ENCODE measurements at places on chromosomes 2 and 18.

DNA sequence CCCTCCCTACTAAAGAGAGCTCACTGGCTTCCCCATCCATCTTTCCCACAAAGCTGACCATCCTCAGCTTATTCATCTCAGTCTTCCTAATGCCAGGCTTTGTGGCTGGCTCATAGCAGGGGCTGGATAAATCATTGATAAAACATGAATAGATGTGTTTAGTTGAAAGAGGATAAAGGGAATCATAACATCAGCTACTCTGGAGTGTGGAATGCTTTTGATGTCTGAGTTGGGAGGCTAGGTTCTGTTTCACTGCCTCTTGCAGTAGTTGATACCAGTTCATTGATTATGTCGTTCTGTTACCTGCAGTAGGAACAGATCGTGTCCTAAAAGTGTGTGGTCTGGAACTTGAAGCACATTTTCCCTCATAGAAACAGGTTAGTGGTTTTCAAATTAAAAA, 66.3 kb upstream of the HK2 start:
- no peak for DNase-seq

DNA sequence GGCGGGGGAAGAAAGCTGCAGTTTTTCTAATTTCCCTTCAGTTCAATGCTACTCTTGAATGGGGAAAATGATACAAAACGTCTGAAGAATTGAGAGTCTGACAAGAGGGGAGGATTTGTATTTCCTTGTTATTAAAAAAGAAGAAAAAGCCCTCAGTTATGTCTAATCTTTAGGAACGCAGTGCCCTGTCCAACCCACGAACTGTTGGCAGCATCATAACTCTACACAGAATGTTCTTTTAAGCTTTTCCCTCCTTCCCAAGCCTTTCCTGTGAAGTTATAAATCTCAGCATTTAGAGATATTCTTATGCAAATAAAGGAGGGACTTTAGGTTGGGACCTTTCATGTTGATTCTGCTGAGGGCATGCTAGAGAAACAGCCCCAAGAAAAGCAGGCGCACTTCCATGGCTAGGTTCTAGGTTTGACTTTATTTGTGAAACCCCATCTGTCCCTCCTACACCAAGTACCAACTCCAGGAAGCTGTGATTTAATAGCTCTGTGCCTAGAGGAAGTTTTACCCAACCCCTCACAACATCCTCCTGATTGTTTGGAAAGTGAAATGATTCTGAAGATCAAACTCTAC, 288.6 kb downstream of the SETBP1 start:
- no peak for DNase-seq

- no peak for DNase-seq
Observed at GRCh38 chr2:233656443-233656842, 15.3 kb upstream of the UGT1A9 start.

- DNase-seq, result no peak
Observed at GRCh38 chr2:62270728-62271127, 74.8 kb downstream of the B3GNT2 start.

DNA sequence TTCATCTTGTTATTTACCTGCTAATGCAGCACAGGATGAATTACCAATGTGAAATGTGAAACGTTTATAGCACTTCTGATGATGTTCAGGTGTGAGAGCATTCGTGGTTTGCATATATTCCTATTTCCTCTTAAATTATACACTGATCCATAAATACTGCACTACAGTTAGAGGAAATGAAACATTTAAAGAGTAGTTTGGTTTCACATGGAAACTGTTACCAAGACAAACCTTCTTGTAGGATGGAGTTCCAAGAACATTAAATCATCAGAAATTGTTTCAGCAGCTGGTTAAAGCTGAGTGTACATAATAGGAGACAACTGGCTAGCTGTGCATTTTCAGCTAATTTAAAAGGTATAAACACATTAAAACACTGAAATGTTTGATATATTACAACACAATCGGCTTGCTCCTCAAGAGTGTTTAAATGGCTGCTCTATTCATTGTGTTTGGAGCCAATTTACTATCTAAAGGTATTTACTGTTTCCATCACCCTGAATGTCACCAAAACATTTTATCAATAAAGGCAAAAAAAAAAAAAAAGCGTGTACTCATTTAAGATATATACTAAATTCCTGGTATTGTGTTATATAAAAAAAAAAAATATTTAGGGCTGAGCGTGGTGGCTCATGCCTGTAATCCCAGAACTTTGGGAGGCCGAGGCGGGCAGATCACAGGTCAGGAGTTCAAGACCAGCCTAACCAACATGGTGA, 100.6 kb downstream of the DYM start:
- DNase-seq, result no peak

DNA sequence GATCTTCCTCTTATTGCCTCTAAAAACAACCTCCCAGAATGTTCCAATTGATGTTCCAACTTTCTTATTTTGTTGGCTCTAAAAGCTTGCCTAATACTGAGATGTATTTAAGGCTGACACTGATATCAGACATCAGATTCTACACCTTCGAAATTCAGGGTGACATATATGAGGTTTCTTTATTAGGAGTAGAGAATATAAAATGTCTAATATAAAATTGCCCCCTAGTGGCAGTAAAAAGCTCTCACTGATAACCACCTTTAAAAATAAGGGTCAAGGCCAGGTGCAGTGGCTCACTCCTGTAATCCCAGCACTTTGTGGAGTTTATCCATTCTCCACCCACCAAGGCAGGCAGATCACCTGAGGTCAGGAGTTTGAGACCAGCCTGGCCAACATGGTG, 789.7 kb upstream of the SLC39A10 start:
- no peak for DNase-seq

- DNase-seq, result no peak
Observed at GRCh38 chr2:233674995-233675394, 3.3 kb downstream of the UGT1A9 start.

DNA sequence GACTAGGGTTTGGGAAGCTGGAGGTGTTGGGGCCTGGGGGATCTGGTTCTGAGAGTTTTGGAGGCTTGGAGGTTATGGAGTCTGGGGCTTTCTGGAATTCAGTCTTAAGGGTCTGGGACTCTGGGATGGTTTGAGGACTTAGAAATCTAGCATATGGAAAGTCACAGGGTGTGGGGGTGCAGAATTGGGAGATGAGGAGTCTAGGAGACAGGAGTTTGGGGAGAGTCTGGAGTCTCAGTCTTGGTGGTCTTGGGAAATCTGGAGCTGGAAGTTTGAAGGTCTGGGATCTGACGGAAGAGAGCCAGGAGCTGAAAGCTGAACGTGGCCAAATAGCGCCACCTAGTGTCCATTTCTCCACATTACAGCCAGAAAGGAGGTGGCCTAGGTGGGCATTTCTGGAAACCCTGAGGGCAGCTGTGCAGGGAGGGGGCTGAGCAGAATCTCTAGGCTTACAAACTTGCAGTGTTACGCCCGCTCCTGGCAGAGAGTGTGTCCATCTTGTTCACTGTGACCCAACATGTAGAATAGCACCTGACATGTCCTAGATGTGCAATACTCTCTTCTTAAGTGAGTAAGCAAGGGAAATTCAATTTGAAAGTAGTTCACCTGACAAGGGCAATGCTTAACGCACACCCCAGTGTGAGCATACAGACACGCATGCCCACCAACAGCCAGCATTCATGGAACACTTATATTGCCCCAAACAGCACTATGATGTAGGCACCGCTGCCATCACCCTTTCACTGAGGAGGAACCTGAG, 204.8 kb downstream of the TFCP2L1 start:
- DNase-seq, result peak; percentile 28

- no peak for DNase-seq
Observed at GRCh38 chr2:224983712-224984554, 58.3 kb downstream of the DOCK10 start.

Data from activated T-cell treated with anti-CD3 and anti-CD28 coated beads for 1 hour (primary cell).